ENCODE measurements at places on chromosomes 5 and 9.

DNA sequence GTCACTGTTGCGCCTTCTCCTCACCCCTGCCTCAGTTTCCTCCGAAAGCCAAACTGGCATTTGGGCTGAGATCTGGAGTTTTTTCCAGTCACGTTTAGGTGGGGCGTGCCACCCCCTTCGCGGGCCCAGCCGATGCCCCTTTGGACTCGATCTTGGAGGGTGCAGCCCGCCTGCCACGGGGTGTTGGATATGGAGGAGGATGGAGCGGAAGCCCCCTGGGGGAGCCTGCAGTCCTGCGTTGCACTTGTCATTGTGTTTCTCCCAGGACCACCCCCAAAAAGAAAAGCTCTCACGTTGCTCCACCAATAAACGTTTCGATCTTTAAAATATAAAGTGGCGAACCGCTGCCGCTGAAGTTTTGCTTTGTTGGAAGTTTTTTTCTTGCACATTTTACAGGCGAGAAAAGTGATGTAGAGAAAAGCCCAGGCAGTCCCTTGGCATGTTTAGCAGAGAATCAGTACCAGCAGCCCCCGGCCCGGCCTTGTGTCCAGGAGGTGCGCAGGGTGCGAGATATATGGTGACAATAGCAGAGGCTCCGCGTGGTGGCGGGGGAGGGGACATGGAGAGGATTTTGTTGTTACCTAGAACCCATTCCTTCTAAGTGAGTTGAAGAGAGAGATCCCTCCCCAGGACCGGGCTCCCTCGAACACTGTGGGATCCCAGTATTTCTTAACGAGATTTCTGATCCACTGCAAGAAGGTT lies 681 bp downstream of the F2R start:
- DNase-seq, result peak; percentile 35

GRCh38 chr9:99326112-99326916 lies 104.2 kb downstream of the SEC61B start:
- no peak for DNase-seq

- no peak for DNase-seq
Observed at GRCh38 chr5:168171901-168172759, 119.3 kb upstream of the WWC1 start.

DNA sequence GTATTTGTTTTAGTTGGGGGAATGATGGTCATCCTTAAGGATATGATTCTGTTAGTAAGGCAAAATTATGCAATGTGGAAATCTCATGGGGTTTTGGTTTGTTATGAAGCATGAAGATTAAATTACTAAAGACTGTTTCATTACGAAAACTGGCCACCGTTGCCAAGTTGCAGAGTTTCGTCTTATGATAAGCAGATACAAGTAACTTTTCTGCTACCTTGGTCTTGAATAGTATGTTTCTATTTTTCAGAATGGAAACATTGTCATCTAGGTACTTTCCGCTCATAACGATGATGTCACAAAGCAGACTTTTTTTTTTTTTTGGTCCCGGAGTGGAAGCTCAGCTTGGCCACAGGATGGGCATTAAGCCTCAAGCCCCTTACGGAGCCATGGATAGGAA lies 4.2 kb downstream of the CCNI2 start:
- peak; percentile 61 for DNase-seq

DNA sequence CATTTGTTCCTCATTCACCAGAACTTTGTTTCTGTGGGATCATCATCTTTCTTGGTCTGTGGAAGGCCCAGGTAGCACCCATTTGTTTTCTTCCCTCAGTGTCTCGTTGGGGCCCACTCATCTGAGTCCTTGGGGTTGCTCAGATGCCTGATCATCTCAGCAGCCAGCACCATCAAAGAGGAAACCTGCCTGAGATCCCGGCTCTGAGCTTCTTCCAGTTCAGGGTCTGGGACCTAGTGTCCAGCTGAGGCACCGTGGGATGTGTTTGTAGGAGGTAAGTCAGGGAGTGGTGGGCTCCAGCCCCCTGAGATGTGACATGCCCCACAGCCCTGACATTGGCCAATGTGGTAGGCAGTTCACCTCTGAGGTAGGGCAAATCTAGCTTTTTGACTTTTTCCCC lies 9.4 kb upstream of the CD180 start:
- DNase-seq, result no peak

- DNase-seq, result no peak
Observed at GRCh38 chr5:32076699-32077695, 97.1 kb downstream of the GOLPH3 start.

DNA sequence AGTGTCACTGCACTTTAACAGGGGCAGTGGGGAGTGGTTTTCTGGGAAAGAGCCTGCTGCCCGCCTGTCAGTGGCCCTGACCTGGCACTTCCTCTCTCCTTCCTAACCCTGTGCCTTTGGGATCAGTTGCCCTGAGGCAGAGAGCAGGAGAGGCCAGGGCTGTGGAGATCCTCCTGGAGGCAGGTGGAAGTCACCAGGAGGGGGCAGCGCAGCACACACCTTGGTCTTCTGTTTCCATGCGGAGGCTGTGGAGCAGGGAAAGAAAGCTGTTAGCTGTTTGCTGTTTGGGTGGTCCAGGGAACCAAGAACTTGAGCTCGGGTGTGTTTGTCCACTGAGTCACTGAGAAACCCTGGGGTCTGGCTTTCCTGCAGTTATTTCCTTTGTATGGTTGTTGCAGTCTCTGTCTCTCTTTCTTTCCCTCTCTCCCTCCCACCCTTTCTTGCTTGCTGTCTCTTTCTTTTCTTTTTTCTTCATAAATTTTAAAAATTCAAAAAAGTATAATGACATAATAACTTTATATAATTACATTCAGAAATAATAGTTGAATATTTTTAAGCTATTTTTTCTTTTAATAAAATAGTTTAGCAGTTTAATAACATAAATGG lies 28.1 kb downstream of the NTRK2 start:
- DNase-seq, result peak; percentile 69

DNA sequence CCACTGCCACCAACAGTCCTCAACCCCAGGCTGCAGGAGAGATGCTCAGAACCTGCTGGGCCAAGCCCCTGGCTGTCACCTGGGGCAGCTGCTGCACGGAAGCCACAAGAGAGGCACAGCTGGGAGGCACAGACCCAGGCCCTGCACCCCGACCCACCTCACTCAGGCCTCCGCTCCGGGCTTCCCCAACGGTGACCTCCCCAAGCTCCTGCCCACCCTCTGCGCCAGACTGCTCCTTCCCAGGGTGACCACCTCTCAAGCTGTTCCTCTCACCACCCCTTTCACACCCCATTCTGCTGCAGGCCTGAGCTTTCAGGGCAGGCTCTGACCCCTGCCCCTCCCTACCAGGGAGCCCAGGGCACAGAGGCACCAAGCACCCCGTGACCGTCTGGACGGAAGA lies 33.0 kb downstream of the VAV2 start:
- peak; percentile 24 for DNase-seq

DNA sequence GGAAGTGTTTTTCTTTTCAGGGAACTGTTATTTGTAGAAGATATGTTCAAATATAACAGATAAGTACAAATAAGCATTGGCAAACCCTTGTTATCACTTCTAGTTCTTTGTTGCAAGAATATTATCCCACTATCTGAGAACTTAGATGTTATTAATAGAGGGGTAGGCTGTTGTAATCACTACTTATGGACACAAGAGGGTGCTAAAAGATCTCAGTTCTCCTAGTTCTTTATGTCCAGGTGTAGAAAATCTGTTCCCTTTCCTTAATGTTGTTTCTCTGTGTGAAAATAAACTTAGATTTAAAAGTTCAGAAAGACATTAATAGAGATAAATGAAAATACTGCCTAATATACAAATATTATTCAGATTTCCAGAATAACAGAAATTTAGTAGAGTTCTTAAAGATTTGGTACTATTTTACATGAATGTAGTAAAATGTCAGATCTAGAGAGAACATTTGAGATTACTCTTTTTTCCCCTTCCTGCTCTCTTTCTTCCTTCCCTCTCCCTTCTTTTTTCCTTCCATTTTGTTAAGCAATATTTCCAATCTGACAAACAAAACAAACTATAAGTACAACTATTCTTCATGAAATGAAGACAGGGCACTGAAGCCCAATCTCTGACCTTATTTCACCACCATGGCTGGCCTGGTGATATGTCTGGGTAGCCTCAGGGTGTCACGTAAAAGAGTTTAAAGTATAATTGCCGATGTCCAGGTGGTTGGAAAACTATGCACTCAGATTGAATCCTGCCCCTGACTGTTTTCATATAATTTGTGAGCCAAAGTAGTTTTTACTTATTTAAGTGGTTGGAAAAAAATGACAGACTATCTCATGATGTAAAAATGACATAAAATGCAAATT lies 43.6 kb upstream of the C5orf46 start:
- no peak for DNase-seq

DNA sequence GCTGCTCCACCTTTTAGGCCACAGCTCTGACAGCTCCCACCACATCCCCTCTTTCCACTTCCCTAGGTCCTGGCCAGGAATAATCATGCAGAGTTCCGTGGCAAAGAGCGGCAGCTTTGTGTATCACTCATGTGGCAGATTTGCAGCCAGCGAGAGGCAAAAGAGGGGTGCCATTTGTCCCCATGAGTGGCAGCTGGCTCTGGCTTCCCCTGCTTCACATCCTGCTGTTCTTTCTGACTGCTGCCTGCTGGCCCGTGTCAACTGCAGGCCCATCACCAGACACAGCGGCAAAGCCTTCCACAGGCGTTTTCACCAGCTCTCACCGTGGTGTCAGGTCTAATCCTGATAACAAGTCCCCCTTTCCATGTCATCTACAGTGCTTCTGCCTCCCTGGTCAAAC lies 430.6 kb upstream of the DAP start:
- no peak for DNase-seq

DNA sequence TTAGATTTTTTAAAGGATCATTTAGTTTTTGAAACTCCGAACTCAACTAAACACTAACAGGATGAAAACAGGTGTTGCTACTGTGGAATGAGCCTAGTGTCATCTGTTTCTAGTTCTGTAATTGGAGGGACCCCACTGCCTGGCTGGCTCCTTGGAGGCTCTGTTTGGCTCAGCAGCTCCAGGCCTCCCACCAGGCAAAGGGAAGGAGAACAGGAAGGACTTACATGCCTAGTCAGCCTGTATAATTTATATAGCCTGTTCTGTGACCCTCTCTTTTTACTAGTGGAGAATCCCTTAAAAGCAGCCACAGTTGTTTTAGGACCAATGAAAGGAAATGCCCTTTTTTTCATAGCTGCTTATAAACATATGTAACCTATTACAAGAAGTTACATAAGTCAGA lies 21.1 kb upstream of the C5orf24 start:
- no peak for DNase-seq

DNA sequence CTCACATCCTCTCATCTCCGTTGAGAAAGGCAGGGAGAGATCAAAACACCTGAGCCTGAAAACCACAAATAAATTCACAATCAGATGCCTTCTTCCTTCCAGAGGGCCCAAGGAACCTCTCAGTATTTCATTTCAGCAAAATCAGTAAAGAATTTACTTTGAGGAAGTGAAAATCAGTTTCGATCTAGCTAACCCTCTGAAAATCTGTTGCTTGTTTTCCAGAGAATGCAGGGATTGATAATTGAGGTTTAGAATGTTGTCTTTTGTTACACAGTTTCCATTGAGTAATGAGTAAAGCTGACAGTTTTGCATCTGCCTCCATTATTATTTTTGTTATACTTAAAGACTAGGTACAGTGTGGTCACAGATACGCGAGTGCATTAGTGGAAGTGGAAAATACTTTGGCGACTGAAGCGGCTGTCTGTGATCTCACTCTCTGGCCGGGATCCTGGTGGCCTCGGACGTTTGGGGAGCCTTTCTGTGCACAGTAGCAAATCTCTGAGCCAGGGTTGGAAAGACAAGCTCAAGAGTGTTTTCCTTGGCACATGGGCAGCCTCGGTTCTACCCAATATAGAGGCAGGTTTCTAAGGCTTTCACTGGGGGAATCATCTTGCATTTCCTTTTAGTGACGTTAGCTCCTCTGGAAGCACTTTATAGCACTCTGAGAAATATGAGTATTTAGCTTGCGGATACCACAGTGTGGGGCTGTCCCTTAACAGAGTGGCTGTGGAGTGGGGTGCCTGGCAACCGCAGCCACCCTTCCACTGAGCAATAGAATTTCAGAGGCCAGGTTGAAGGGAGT lies 32.2 kb upstream of the ANGPTL2 start:
- peak; percentile 81 for DNase-seq

- peak; percentile 60 for DNase-seq
Observed at GRCh38 chr9:134175808-134176598, 11.6 kb upstream of the RNU6ATAC start.

DNA sequence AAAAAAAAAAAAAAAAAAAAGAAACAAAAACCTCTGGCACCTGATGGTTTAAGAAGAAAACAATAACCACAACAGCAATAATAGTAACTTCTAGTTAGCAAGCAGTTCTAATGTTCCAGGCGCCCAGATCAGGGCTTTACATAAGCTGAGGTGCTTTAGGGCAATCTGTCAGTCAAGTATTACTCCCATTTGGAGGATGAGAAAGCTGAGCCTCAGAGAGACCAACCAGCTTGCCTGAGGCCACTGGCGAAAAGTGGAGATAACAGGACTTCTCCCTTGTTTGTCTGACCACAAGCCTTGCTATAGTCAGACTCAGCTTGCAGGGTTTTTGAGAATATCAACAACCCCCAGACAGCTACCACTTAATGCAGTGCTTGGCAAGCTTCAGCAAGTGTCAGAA lies 83.5 kb upstream of the BOD1 start:
- no peak for DNase-seq

- DNase-seq, result no peak
Observed at GRCh38 chr9:4235871-4236804, 63.7 kb downstream of the GLIS3 start.

DNA sequence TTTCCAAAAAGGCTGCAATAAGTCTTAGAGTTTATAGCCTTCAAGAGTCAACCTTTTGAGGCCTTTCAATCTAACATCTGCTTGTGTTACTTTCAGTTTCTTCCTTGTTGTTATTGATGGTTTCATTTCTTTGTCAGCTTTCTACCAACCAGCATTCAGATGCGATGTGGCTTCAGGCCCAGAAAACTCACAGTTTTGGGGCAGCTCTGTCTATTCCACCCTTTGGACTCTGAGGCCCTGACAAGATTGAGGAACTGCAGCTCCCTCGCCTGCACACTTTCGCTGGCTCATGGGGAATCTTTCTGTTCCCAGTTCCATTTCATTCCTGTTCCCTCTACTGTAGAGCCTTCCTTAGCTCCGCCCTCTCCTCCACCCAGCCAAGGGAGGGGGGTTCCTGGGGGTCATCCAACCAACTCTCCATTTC lies 13.3 kb upstream of the WHRN start:
- no peak for DNase-seq

DNA sequence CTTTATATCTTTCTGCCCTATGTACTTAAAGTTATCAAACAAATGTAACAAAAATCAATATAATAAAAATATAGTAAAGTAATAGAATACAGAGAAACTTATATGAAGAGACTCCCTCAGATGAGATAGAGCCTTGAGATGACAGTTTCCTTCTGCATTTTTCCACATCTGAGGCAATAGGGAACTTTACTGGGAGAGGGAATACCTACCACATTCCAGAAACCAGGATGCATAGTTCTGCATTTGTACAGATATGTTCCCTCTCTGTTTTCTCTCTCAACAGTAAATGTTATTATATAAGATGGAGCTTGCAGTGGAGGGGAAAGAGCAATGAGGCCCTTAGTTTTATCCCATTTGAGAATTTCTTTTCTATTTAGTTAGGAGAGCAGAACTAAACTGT lies 109.6 kb upstream of the KCNN2 start:
- no peak for DNase-seq

GRCh38 chr9:121404906-121405305 lies 34.9 kb upstream of the STOM start:
- DNase-seq, result no peak
